Kidney (tissue), 22 donors: ENCODE measurements at places on chromosomes 13 and 19. TPM values are rescaled to one million over a fixed set of nuclear protein-coding genes. Genes with fewer than 3 reads are reported as not detected.

FXYD3 gene
- 33.7 TPM for total RNA-seq

F10 gene
- 5.1 TPM for total RNA-seq

RGCC gene
- total RNA-seq: 12.9 TPM

LYPD3 gene
- total RNA-seq: 1.7 TPM

ZNF560 gene
- not detected for total RNA-seq
